Fibroblast of upper back skin (primary cell): ENCODE measurements at places on chromosomes 4 and X.

- no peak for DNase-seq
Observed at GRCh38 chr4:107742196-107742595, 22.2 kb upstream of the PAPSS1 start.

GRCh38 chr4:150909116-150909515, 106.0 kb downstream of the LRBA start:
- DNase-seq: no peak

GRCh38 chrX:41558531-41558930, 111.4 kb downstream of the NYX start:
- peak; percentile 24 for DNase-seq

- DNase-seq: peak; percentile 41
Observed at GRCh38 chr4:55539658-55540057, 7.1 kb downstream of the CLOCK start.

DNA sequence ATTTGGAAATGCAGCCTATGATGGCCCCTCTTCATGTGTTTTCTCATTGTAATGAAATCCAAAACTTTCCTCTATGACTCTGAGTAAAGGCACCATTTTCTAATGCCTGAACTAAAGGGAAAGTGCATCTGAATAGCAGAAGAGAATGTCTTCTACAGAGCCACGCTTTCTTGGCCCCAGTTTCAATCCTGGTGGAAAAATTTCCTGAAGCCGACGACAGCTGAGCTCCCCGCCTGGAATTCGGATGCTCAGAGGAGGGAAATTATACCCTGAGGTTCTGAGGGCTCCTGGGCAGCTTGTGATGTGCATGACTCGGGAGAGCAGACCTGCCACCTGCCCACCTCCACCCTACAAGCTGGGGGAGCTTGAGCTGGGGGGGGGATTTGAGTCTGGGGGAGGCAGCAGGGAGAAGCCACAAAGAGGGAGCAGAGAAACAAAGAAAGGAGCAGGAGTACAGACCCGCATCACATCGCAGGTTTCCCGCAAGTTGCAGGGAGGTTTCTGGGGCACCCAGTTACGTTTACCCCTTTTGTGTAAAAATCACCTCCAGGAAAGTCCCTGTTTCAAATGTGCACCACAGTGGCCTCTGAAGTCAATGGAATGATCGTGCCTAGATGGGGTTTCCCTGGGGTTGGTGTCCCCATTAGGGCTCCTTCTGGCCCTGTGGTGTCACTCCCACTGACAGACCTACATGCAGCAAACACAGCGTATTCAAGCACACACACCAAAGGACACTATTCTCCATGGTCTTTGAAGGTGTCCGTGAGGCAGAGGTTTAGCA, 145.6 kb upstream of the RBPJ start:
- DNase-seq: no peak

GRCh38 chrX:44843753-44844152, at the start of gene DUSP21:
Gene DUSP21 (plus strand): TSS chrX:44844021. CDS start chrX:44844133, 112 bp downstream.
- no peak for DNase-seq

GRCh38 chr4:182507805-182508204, 264.6 kb downstream of the TENM3 start:
- peak; percentile 17 for DNase-seq

DNA sequence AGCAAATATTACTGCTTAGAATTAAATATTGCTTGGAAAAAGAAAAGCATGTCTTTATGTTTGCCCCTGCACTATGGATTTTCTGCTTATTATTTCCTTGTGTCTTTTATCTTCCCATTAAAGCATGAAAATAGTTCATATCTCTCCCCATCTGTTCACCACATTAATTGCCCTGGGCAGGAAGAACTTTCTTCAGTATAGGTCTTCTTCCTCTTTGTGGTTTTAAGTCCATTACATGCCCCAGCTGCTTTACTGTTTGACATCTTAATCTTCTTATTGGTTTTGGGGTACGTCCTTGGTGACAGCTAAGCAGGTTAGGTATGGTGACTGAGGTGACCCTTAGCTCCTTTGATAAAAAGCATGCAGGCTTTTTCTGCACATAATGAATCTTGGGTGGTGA, 157.3 kb downstream of the AASDH start:
- DNase-seq: peak; percentile 6

GRCh38 chr4:104217526-104217925, 277.2 kb downstream of the CXXC4 start:
- DNase-seq: peak; percentile 2

- peak; percentile 65 for DNase-seq
Observed at GRCh38 chr4:53914313-53915016, 149.9 kb downstream of the CHIC2 start.

GRCh38 chr4:107970063-107970798, 19.5 kb upstream of the HADH start:
- no peak for DNase-seq

DNA sequence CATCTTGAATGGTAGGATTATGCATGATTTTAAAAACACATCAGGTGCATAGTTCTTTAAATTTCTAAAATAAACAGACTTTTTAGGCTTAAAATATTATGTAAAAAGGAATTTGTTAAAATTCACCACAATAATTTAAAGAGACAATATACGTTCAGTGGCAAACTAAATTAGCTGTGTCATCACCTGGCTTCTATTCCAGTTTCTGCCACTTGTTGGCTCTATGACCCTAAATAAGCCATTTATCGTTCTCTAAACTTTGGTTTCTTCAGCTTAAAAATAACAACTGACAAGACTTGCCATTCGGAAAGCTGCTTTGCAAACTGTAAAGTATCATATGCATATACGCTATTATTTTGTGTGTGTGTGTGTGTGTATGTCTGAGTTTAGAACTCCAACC, 141.3 kb downstream of the MGST2 start:
- DNase-seq: no peak

GRCh38 chr4:165005352-165005925, 26.4 kb upstream of the TRIM60 start:
- no peak for DNase-seq
